ENCODE measurements at places on chromosomes 7 and 10.

GRCh38 chr10:102499356-102499755 lies 3.2 kb downstream of the ACTR1A start:
- DNase-seq, result no peak

DNA sequence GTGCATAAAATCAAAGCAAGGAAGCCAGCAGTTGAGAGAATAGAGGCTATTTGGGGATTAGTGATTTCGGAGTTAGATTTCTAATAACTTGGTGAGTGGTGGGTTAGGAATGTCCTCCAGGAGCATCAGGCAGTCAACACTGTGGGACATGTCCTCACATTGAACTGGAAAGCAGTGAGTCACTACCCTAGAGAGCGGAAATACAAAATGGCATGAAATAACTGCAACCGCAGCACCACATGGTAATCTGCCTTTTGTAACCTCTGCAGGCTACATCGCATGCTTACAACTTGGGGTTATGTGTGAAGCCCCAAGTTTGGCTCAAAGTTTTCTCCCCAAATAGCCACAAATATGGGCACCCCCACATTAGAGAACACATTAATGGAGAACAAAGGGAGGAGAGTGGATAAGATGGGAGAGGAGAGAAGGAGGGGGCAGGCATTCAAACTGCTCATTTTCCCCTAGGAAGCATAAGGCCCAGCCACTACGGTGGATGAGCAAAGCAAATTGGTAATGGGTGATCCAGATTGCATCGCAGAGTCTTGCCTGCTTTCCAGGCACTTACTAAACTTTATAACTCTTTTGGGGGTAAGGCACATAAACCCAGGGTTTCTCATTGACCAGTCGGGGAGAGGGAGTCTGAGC lies 22.0 kb upstream of the SLF2 start:
- no peak for DNase-seq

GRCh38 chr7:32935558-32935957 lies 21.7 kb upstream of the FKBP9 start:
- no peak for DNase-seq

GRCh38 chr7:4037877-4038276 lies 644.2 kb upstream of the FOXK1 start:
- DNase-seq, result no peak

DNA sequence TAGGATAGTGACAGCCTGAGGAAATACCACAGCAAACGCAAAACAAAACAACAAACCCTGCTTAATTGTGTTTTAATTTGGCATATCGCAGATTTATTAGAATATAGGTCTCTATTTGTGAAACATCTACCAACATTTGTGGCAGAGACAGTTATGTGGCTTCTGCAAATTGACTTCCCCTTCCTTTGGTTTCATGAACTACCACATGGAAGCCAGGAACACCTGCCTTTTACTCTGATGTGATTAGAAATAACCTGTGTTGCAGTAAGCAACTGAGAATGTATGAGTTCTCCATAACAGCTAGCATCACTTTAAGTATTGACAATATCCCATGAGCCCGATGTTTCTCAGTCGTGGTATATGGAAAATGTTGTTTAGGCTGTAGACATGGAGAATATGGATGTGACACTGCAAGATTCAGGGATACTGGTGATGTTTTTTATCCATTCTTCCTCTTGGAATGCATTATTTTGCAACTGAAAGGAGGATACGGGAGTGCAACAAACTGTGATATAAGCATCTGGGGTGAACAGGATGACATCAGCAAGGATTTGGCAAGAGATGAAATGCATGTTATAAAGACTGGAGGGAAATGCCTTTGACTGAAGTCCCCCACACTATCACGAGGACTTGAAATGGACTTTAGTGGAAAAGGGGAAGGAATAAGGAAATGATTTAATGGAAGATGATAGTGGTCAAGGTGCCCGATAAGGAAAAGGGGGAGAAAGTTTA lies 95.9 kb downstream of the CUBN start:
- DNase-seq, result no peak

GRCh38 chr10:123860209-123860608 lies 31.4 kb downstream of the CPXM2 start:
- DNase-seq, result no peak

DNA sequence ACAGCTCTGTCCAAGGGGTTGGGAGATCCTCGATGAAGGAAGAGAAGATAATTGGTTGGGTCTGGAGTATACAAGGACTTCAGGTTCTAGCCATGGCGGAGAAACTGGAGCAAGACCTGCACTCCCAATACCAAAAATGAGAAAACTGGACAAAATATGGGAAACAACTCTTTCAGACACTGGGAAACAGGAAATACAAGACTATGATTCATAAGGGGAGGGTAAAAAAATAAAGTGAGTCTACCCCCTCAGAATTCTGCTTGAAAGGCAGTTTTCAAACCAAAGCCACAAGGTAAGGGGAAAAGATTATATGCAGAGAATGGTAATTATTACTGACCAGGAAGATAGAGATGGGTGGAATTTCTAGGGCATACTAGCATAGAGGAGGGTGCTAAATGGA lies 10.2 kb upstream of the SEC61G start:
- no peak for DNase-seq

- no peak for DNase-seq
These were observed 3.3 kb downstream of the ZMIZ1 start for GRCh38 chr10:79072041-79072441.

DNA sequence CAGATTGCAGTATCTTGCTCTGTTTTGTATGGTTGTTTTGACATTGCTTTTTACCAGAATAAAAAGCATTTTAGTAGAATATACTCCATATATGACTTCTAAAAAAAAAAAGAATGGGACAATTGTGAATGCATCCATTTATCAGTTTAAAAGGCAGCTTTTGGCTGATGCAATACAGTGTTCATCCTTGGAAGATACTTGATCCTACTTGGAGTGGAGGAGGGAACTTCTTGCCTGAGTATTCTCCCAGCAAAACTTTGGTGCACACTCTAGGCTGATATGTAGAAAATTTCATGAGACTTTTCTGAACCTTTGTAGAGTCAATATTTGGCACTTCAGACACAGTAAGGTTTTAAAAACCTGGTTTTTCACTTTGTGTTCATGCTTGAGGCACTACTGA lies 40.2 kb downstream of the WDR11 start:
- DNase-seq, result no peak

- no peak for DNase-seq
These were observed 2.6 kb upstream of the SEC31B start for GRCh38 chr10:100522107-100522801.
